Smooth muscle cell of the umbilical artery (primary cell): ENCODE measurements at places on chromosomes 3 and 15. TPM values are rescaled to one million over a fixed set of nuclear protein-coding genes. Genes with fewer than 3 reads are reported as not detected.

KNSTRN gene
- 16.0 and 67.1 TPM in 2 replicates for total RNA-seq

GRAMD2A gene
- total RNA-seq = 0.28 and 0.30 TPM in 2 replicates

NEK11 gene
- 3.6 and 6.0 TPM in 2 replicates for total RNA-seq

BTLA gene
- total RNA-seq = 0.42 TPM in 1 of 2 replicates, not detected in the other

ALPK3 gene
- total RNA-seq = 0.89 and 9.8 TPM in 2 replicates

BLM gene
- 0.59 and 4.0 TPM in 2 replicates for total RNA-seq

TGM4 gene
- total RNA-seq = not detected in 2 replicates

RAB6B gene
- 0.30 and 1.6 TPM in 2 replicates for total RNA-seq

ARHGEF26 gene
- total RNA-seq = 2.1 and 3.6 TPM in 2 replicates

ACP3 gene
- under 0.01 and 0.05 TPM in 2 replicates for total RNA-seq

TGM5 gene
- total RNA-seq = not detected in 2 replicates

PLA2G4E gene
- total RNA-seq = not detected in 2 replicates

ARRDC4 gene
- total RNA-seq = 11.0 and 11.5 TPM in 2 replicates

GLCE gene
- total RNA-seq = 31.8 and 34.0 TPM in 2 replicates

PLOD2 gene
- total RNA-seq = 1,423 and 1,580 TPM in 2 replicates

SERPINI2 gene
- total RNA-seq = not detected in 2 replicates

GNAT1 gene
- total RNA-seq = not detected in 2 replicates

SAXO2 gene
- 0.05 and 1.2 TPM in 2 replicates for total RNA-seq

NAA50 gene
- total RNA-seq = 124 and 184 TPM in 2 replicates

EPHA3 gene
- total RNA-seq = 4.2 and 17.0 TPM in 2 replicates

SLC28A1 gene
- not detected in 2 replicates for total RNA-seq

PLAAT1 gene
- 0.23 and 1.8 TPM in 2 replicates for total RNA-seq

TNNC1 gene
- total RNA-seq = 0.89 TPM in 1 of 2 replicates, not detected in the other

GRM2 gene
- 0.09 TPM in 1 of 2 replicates, not detected in the other for total RNA-seq
